ENCODE measurements at places on chromosomes 13 and 19.

DNA sequence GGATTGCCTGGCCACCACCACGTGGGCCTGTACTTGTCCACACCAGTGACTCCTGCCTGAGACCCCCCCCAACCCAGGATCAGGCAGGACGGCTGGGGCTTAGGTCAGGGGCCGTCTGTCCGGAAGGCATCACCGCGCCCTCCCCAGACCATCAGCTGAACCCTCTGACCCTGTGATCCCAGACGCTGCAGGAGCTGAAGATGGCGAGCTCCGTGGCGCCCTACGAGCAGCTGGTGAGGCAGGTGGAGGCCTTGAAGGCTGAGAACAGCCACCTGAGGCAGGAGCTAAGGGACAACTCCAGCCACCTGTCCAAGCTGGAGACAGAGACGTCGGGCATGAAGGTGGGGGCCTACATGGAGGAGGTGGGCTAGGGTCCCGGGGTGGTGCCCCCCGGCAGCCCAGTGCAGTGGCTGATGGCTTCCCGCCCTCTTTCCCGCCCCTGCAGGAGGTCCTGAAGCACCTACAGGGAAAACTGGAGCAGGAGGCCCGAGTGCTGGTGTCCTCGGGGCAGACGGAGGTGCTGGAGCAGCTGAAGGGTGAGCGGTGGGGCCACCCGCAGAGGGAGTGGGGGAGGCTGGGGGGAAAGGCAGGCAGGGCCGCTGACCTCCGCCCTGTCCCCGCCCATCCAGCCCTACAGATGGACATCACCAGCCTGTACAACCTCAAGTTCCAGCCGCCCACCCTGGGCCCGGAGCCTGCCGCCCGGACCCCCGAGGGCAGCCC, 3.0 kb downstream of the APC2 start:
- no peak for DNase-seq

DNA sequence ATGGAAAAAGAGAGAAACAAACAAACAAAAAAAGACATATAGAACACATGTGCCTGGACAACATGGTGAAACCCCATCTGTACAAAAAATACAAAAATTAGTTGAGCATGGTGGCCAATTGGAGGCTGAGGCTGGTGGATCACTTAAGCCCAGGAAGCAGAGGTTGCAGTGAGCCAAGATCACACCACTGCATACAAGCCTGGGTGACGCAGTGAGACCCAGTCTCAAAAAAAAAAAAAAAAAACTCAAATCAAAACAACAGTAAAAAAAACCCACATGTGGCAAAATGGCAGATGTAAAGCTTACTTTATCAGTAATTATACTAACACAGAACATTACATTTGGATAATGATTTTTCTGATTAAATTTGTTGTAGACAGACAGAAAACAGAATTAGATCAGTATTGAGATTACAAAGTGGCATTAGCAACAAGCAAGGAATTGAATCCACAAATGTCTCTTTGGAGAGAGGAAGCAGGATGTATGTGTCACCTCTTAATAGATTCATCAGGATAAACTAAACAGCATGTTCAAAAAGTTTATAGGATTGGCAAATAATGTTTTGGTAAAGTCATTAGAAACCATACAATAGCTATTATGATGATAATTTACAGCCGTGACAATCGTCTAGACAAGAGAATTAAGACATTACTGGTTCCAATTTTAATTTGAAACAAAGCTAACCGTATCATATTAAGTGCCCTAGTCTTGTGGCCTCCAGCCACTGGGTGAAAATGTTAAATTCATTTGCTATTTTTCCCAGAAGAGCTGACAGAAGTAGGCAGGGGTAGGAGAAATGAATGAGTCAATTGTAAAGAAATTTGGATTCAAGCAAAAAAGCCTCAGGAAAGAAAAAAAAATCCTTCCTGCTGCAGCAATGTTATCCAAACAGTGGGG, 206.0 kb downstream of the FGF14 start:
- DNase-seq: peak; percentile 27

GRCh38 chr13:108816375-108816774, 187.0 kb downstream of the MYO16 start:
- DNase-seq: no peak

DNA sequence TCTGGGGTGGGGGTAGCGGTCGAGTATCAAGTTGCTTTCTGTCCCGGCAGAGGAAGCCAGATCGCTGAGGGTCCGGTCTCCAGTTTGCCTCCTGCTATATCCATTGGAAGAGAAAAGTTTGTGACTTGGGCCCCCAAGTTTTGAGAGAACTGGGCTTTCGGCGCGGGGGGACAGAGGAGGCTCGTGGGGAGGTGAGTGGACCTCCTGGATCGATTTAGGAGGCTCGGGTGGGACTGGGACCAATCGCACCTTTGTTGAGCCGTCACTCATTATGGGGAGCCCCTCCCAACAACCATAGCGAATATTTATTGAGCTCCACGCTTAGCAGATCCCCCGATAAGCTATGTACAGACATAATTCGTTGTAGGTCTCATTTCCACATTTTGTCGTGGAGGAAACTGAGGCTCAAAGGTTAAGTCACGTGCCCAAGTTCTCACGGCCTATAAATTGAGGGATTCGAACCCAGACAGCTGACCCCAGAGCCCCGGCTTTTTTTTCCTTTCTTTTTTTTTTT, 909 bp downstream of the RFXANK start:
- DNase-seq: no peak

DNA sequence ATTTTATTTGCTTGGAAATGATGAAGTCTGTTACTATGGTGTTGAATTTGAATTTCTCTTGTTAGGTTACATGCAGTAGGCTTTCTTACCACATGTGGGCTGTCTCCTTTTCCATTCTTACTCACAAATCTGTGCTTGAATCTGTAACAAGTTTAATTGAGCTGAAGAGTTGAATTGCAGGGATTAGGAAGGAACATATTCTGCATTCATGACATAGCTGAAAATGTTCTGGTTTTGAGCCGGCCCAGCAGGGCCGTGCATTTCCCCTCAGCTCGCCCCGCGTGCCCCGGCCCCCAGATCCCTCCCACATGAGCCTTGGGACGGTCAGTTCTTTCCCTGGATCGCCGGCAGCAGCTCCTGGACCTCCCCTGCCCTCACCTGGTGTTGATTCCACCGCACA, 28.1 kb downstream of the TFDP1 start:
- no peak for DNase-seq

GRCh38 chr13:26061947-26062346, 10.1 kb upstream of the SHISA2 start:
- DNase-seq: peak; percentile 86

DNA sequence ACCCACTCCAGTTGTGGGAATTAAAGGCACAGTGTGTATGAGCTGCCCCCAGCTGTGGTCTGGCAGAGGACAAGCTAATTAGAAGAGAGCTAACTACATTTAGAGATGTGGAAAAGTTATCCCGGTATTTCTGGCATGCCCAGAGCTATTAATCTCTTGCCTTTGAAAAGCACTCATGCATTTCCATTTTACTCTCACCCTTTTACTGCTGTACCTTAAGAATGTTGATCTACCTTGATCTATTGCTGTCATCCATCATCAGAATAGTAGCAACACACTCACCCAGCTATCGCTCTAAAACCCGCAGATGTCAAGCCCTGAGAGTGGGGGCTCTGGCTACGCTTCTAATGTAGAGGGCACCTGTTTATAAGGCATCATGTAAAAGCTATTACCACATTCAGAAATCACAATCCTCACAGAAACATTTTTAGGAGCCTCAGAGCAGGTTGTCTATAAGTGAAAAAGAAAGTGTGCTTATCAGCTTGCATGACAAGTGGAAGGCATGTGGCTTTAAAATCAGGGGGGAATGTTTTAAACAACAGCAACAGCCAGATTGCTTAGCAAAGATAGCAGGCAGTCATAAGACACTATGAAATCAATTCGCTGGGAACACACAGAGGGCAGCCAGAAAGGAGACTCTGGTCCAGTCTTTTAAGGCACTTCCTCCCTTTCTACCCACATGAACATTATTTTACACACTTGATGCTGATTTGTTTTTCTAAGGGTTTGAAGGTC, 224.2 kb upstream of the IRS2 start:
- DNase-seq: no peak

- no peak for DNase-seq
Measured at GRCh38 chr13:51541809-51542258, 42.4 kb upstream of the WDFY2 start.

DNA sequence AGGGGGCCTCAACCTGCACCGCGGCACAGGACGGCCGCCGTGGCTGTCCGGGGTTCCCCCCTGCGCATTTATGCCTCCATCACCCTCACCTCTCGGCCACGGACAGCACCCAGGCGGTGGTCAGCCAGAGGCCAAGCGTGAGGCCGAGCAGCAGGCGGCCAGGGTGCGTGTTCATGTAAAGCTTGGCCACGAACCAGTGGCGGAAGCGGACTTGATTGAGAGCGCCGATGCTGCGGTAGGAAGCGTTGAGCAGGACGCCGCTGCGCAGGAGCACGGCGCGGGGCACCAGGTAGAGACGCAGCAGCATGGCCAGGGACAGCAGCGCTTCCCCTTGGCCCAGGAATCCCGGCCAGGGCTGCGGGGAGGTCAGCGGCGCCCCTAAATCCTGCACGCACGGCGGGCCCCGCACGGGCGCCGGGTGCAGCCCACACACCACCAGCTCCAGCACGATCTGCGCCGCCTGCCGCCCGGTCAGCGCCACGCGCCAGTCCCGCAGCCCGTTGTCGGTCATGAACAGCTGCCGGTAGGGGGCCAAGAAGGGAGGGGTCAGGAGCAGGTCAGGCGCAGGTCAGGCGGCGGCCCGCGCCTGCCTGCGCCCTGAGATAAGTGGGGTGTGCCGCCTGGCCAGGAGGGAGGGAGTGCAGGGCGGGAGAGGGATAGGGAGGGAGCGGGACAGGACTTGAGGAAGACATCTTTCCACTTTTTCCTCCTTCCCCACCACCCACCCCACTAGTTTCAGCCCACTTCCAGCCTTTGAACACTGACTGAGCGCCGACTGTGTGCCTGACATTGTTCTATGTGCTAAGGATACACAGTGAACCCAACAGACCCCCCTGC, 6.5 kb downstream of the KCNN4 start:
- DNase-seq: no peak

DNA sequence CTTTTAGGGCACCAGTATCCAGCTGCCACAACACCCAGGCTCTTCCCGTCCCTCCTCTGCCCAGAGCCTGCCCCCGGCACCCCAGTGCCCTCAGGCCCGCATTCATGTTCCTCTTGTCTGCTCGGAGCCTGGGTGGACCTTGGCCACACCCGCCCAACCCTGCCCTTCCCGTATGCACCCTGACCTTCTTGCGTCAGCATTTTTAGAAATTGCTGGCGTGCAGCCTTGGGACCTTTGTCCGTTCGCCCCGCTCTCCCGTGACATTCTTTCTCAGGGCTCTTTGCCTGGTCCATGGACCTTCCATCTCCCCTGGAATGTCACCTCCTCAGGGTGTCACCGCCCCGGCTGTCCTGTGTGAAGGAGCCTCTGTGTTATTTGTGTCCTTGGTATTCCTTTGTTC, 7.6 kb downstream of the NUCB1 start:
- DNase-seq: no peak

GRCh38 chr19:18843960-18844359, 12.2 kb downstream of the UPF1 start:
- no peak for DNase-seq

- DNase-seq: no peak
Measured at GRCh38 chr13:82747291-82747690, 1135.0 kb downstream of the SLITRK1 start.

DNA sequence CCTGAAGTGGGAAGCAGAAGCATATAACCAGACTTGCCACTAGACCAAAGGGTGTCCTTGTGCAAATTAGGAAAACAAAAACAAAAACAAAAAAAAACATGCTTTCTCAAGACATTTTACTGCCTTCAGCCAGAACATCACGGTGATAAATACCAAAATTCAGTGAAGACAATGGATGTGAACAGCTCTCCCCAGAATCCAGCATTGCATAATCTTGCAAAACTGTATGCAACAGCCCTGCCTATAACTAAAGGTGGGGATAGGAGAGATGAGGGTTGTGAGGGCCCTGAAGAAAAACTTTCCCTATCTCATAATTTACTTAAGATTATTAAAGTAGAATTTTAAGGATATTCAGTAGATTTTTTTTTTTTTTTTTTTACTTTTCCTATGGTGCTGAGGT, 24.9 kb upstream of the NDFIP2 start:
- DNase-seq: no peak

GRCh38 chr13:98575904-98576199, 1.1 kb downstream of the STK24 start:
- DNase-seq: no peak

GRCh38 chr19:32540621-32541020, 40.4 kb upstream of the PDCD5 start:
- no peak for DNase-seq

DNA sequence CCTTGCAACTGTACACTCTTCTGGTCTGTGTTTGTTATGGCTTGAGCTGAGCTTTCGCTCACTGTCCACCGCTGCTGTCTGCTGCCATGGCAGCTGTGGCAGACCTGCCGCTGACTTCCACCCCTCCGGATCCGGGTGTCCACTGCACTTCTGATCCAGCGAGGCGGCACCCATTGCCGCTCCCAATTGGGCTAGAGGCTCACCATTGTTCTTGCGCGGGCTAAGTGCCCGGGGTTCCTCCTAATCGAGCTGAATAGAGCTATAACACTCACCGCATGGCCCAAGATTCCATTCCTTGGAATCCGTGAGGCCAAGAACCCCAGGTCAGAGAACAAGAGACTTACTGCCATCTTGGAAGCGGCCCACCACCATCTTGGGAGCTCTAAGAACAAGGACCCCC, 2.2 kb upstream of the PSMC4 start:
- DNase-seq: no peak

- no peak for DNase-seq
Measured at GRCh38 chr13:112854321-112854720, 114.7 kb upstream of the MCF2L start.

DNA sequence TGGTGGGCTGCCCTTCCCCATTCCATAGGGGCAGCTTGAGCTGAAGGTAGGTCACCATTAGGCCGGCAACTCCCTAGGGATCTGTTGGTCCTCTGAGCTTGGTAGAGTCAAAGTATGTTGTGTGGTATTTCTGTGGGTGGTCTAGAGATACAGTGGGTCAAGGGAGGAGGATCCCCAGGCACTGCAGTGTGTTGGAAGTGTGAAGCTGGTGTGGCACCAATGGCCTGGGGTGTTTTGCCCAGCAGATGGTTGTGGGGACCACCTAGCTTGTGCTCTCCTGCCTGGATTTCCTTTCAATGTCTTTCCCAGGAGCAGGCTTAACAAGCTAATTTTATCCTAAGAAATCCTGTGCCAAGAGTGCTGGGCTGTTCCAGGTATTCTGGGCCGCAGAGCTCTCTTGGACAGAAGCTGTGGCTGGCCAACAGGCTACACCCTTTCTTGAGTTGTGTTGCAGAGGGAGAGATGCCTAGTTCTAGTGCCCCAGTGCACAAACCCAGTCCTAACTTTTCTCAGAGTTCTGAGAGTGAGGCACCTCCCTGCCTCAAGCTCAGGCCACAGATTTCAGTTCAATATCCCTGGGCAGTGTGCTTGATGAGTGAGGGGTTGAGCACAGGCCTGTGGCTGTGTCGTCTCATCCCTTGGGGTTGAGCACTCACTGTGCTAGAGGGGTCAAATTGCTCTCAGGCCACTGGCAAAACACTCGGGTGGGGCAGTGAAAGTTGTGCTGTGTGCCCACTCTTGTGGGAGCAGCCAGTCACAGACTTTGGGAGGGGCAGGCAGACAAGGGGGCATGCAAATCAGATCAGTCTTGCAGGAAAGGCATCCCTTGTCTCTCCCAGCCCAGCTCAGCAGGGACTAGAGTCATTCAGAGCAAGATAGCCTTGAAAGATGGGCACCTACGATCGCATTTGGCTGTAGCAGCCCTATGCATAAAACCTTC, 1806.1 kb upstream of the MIR17HG start:
- no peak for DNase-seq

- no peak for DNase-seq
Measured at GRCh38 chr19:49565261-49565660, 15.1 kb downstream of the NOSIP start.

- DNase-seq: no peak
Measured at GRCh38 chr19:39710333-39710890, 6.1 kb downstream of the LGALS14 start.

- no peak for DNase-seq
Measured at GRCh38 chr19:55087542-55087901, 11.9 kb downstream of the EPS8L1 start.
